ENCODE measurements at places on chromosomes 3 and 15. TPM values are rescaled to one million over a fixed set of nuclear protein-coding genes. Genes with fewer than 3 reads are reported as not detected.

The ZNF654 gene
- polyA plus RNA-seq, result 4.8 TPM

The VPS18 gene
- polyA plus RNA-seq, result 12.1 TPM

DNA sequence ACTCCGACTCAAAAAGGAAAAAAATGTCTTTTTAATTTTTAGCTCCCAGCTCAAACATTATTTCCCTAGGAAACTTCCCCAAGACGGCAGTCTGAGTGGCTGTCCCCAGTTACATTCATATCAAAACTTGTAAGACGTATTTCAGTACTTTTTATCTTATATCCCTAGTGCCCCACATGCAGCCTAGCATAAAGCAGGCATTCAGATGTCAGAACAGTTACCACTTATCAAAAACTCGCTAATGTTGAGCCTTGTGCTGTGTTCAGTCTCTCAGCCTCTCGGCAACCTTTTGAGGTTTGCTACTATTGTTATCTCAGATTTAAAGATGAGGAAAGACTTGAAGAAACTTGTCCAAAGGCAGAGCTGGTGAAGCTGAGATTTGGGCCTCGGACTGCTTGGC lies 6.6 kb upstream of the SELENOS start:
- H3K4me1 ChIP-seq, result no peaks in the 10 kb centered on the region
- no peak overlapping the region for H3K27ac ChIP-seq
- no peak for DNase-seq
- H3K4me3 ChIP-seq, result no peak overlapping the region

The SOX14 gene
- not detected for polyA plus RNA-seq

DNA sequence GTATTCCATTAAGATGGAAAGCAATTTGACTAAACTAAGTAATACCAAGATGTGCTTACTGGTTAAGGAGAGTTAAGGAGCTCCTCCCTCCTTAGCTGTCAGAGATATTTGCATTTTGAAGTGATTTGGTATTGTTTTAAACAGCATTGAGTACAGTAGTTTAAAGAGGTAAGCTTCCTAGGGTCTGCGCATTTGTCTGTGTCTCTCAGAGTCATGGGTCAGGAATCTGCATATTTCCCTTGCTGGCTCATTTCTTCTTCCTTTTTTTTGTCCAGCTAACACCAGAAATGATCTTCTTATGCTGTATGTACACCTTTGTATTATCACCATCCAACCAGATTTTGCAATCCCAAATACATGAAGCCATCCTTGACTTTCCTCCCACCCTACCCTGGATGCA lies 163.0 kb upstream of the BFSP2 start:
- H3K27me3 ChIP-seq, result no peaks in the 10 kb centered on the region
- H3K27ac ChIP-seq, result no peak overlapping the region
- no peaks in the 10 kb centered on the region for H3K36me3 ChIP-seq
- H3K4me1 ChIP-seq, result no peaks in the 10 kb centered on the region
- no peak for DNase-seq

GRCh38 chr15:25172691-25173090 lies 217.9 kb downstream of the SNRPN start:
- no peaks in the 10 kb centered on the region for H3K27me3 ChIP-seq
- no peak overlapping the region for H3K27ac ChIP-seq
- no peak overlapping the region for H3K4me3 ChIP-seq
- no peaks in the 10 kb centered on the region for H3K4me1 ChIP-seq
- H3K36me3 ChIP-seq, result no peaks in the 10 kb centered on the region
- DNase-seq, result peak; percentile 1

The PLIN1 gene
- polyA plus RNA-seq, result not detected

The GOLGA8K gene
- polyA plus RNA-seq, result not detected

The ADGRG7 gene
- polyA plus RNA-seq, result not detected

DNA sequence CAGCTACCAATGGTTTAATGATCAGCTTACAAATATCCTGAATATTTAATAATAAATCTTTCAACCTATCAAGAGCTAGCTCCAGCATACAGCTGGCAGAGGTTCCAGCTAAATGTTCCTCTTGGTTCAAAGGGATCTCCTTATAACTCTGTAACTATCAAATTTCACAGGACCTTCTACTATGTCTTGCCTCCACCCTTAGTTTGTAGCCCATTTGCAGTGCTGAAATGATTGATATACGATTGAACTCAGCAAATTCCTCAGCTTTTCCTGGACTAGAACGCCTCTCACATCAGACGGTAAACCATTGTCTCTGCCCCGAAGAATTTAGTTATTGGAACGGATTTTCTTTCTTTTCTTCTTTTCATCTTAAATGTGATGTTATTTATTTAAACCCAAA lies 41.5 kb downstream of the CD200R1L start:
- DNase-seq, result no peak
- no peaks in the 10 kb centered on the region for H3K36me3 ChIP-seq
- no peak overlapping the region for H3K4me3 ChIP-seq
- peaks cover 25% of the 10 kb centered on the region for H3K4me1 ChIP-seq
- no peaks in the 10 kb centered on the region for H3K27me3 ChIP-seq

The MINAR1 gene
- 0.19 TPM for polyA plus RNA-seq

The ELP6 gene
- polyA plus RNA-seq, result 18.3 TPM

- no peak overlapping the region for H3K4me3 ChIP-seq
- H3K4me1 ChIP-seq, result no peaks in the 10 kb centered on the region
- no peak for DNase-seq
- H3K27ac ChIP-seq, result no peak overlapping the region
- H3K36me3 ChIP-seq, result no peaks in the 10 kb centered on the region
- no peaks in the 10 kb centered on the region for H3K27me3 ChIP-seq
These were observed 23.4 kb downstream of the STRIT1 start for GRCh38 chr3:155270063-155270462.

DNA sequence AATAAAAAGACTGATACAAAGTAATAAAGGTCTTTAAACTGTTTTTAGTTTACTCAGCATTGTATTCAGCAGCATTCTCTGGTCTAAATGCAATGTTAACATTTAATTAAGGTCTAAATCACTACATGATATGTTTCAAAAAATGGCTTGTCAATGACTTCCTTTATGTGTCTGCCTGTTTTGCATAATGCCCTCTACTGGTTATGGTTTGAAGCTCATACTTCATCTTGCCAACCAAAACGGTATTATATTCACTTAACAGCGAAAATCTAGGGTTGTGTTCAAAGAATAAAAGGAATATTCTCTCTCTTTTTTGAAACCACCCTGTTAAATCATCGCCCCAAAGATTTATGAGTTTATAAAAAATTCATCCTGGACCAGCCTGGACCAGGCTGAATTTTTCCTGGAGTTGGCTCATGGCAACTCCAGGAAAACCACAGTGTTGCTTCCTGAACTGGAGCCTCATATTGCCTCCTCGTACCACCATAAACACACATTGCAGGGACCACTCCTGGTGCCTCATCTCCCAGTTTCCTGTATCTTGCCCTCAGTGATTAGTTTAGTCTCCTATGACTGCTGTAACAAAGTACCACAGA lies 6.7 kb upstream of the NCEH1 start:
- peak; percentile 44 for DNase-seq
- H3K36me3 ChIP-seq, result no peaks in the 10 kb centered on the region
- no peaks in the 10 kb centered on the region for H3K27me3 ChIP-seq
- no peak overlapping the region for H3K4me3 ChIP-seq
- H3K4me1 ChIP-seq, result peaks cover 23% of the 10 kb centered on the region

DNA sequence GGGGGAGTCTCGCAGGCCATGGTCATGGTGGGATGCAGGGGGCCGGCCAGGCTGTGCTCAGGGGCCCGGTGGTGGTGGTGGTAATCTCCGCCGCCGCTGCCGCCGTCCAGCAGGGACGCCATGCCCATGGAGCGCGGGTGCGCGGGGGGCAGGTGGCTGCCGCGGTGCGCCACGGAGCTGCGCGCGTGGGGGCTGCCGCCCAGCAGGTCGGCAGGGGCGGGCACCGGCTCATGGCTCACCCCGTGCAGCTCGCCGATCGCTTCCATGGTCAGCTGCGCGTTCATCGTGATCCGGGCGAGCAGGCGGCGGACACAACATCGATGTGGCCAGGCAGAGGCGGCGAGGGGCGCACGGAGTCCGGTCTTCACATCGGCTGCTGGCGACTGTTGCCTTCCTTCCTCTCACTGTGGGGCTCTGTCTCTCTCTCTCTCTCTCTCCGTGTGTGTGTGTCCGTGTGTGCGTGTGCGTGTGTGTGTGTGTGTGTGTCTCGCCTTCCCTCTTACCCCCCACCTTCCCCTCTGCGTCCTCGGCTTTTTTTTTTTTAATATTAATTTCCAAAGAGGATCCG lies 451 bp downstream of the ONECUT1 start:
- H3K27ac ChIP-seq, result no peak overlapping the region
- peak overlapping the region; percentile 66 for H3K4me3 ChIP-seq
- peaks cover 16% of the 10 kb centered on the region for H3K4me1 ChIP-seq
- peaks cover 86% of the 10 kb centered on the region for H3K27me3 ChIP-seq
- H3K36me3 ChIP-seq, result no peaks in the 10 kb centered on the region

DNA sequence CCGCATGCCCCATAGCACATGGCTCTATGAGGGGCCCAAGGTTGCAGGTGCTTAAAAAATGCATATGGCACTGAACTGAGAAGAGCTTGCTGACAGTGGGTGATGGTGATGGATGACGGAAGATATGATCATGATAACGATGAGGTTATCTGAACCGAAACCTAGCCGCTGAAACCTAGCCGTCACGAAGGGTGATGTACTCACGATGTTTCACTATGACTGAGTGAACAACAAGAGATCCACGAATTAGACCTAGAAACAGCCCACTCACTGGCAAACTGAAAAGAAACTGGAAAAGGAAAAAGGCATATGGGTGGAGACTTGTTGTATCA lies 57.6 kb upstream of the BCL6 start:
- H3K4me1 ChIP-seq, result peaks cover 5% of the 10 kb centered on the region
- no peak overlapping the region for H3K4me3 ChIP-seq
- H3K36me3 ChIP-seq, result no peaks in the 10 kb centered on the region
- DNase-seq, result no peak
- H3K27ac ChIP-seq, result no peak overlapping the region
- H3K27me3 ChIP-seq, result no peaks in the 10 kb centered on the region

- H3K27ac ChIP-seq, result no peak overlapping the region
- no peak overlapping the region for H3K4me3 ChIP-seq
- DNase-seq, result no peak
- H3K4me1 ChIP-seq, result peaks cover 8% of the 10 kb centered on the region
These were observed 6.3 kb downstream of the LOXL1 start for GRCh38 chr15:73932381-73933191.

The CTDSPL gene
- polyA plus RNA-seq, result 0.15 TPM

GRCh38 chr3:184590795-184591194 lies 29.2 kb downstream of the EPHB3 start:
- H3K27me3 ChIP-seq, result no peaks in the 10 kb centered on the region
- H3K27ac ChIP-seq, result no peak overlapping the region
- H3K36me3 ChIP-seq, result no peaks in the 10 kb centered on the region
- no peak for DNase-seq
- peaks cover 34% of the 10 kb centered on the region for H3K4me1 ChIP-seq

DNA sequence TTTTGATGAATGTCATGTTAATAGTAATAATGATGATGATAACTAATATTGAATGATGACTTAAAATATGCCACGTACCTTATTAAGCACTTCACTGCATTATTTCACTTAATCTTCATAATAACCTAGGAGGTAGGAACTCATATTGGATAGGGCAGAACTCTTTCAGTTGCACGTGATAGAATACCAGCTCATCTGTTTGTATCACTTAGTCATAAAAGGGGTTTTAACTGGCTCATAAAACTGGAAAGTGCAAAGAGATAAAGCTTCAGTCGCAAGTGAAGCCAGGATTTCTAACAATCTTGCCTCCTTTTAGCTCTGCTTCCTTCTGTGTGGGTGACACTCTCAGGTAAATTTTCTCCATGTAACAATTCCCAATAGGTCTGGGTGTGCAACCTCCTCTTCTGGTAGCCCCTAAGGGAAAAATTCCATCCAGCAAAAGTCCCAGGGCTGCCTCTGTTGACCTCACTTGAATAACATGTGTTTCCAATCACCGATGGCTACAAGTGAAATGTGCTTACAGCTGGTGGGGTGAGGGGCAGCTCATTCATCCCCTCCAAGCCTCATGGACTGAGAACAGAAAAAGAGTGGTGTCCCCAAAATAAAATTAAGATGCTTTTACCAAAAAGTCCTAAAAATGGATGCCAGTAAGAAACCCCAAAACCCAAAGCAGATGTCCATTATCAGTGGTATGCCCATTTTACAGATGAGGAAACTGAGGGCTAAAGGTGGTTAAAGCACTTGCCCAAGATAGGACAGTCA lies 9.3 kb downstream of the GXYLT2 start:
- DNase-seq, result no peak
- no peak overlapping the region for H3K27ac ChIP-seq
- no peak overlapping the region for H3K4me3 ChIP-seq
- H3K36me3 ChIP-seq, result no peaks in the 10 kb centered on the region

The GCSAM gene
- polyA plus RNA-seq, result 0.10 TPM

DNA sequence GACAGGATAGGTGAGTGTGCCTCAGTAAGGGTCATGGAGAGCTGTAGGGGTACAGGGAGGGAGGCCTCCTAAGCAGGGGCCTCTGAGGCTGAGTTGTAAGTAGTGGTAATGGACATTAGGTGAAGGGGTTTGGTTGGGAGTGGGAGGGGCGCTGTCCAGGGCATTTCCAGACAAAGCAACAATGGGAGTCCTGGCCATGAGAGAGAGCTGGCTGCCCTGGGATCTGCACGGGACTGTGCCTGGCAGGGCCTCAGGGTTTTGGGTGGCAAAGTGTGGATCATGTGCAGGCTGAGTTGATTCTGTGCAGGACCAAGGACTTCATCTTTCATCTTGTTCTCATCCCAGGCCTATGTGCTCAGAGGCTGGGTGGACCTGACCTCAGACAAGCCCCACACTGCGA lies 4.6 kb downstream of the TTC21A start:
- H3K36me3 ChIP-seq, result peaks cover 4% of the 10 kb centered on the region
- no peak overlapping the region for H3K4me3 ChIP-seq
- DNase-seq, result no peak
- H3K27ac ChIP-seq, result no peak overlapping the region

The BSN gene
- polyA plus RNA-seq, result not detected

DNA sequence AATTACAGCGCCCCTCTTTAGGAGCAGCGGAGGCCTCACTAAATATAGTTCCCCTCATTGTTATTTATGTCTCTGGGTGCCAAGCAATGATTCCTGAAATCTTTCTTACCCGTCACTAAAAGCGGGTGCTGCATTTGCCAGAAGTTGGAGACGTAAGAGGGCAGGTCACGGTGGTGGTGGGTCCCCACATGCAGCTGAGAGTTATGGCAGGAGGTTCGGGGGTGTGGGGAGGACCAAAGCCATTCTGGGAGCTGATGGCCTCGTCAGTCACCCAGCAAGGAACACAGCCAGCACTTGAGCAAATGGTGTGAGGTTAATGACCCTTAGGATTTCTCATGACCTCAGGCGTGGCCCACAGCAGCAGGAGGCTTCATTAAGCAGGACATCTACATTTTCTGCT lies 129.2 kb downstream of the RAB11A start:
- H3K36me3 ChIP-seq, result no peaks in the 10 kb centered on the region
- no peaks in the 10 kb centered on the region for H3K4me1 ChIP-seq
- no peak for DNase-seq
- no peak overlapping the region for H3K4me3 ChIP-seq
- H3K27ac ChIP-seq, result no peak overlapping the region
- no peaks in the 10 kb centered on the region for H3K27me3 ChIP-seq

DNA sequence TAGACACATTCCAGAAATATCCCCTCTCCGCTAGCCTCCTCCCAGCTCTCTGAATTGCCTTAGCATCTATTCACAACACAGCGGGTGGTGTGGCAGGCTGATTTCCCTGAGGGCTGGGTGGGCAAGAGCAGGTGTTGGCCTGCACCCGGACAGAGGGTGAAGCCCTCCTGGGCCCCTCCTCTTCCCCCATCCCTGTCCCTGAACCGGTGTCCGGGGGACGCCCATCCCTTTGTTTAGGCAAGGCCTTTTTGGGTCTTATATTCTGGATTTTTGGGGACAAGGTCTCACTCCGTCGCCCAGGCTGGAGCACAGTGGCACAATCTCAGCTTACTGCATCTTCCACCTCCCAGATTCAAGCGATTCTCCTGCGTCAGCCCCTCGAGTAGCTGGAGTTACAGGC lies 55.2 kb upstream of the KLHL25 start:
- H3K27me3 ChIP-seq, result no peaks in the 10 kb centered on the region
- no peak for DNase-seq
- H3K4me1 ChIP-seq, result no peaks in the 10 kb centered on the region
- no peaks in the 10 kb centered on the region for H3K36me3 ChIP-seq
